Right hindlimb (tissue), 1 donor: ENCODE measurements at places on chromosomes 12 and 14.
A peak's percentile ranks its signal among the peaks of the same experiment; 100 is the strongest.

DNA sequence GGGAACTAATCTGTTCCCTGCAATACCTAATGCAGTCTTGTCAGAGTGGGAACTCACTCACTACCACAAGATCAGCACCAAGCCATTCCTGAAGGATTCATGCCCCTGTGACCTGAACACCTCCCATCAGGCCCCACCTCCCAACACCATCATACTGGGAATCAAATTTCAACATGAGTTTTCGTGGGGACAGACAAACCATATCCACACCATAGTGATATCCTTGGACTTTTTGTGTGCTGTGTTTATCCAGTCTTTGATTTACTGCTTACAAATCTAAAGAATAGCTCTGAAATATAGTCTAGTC lies 243.5 kb downstream of the FBXL14 start:
- no peak for DNase-seq

DNA sequence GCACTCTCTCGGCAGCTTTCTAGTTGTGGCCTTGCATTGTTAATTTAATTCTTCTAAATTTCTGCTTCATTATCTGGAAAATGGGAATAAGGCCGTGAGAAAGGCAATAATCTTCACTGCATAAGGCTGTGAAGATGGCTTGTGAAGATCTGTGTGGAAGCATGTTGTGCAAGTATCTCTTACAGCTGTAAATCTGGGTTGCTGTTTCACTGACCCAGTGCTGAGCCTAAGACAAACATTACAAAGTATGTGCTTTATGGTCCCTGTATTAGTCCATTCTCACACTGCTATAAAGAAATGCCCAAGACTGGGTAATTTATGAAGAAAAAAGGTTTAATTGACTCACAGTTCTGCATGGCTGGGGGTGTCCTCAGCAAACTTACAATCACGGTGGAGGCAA lies 101.0 kb upstream of the PTPRR start:
- DNase-seq, result no peak

GRCh38 chr12:111398530-111398929 lies 7.2 kb upstream of the SH2B3 start:
- no peak for DNase-seq

DNA sequence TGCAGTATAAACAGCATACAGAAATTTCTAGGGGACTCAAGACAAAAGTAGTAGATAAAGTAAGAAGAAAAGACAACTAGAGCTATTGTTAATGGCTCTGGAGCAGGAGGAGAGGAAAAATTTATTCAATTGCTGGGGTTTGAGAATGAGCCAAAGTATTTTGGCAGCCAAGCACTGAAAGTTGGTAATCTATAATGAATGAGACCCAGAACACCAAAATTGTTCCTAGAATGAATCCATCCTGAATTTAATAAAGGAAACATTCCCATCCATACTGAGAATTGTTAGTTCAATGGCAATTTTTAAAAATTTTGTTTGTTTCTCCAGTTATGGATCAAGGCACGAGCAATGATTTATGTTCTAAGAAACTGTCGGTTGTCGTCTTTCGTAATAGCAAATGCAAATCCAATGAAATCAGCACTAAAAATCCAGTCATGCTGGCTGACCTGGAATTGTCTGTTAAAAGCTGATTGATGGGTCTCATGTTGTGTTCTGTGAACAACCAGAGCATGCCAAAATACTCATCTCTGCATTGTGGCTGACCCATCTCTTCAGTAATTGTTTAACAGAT lies 170.9 kb upstream of the LMNTD1 start:
- peak; percentile 51 for DNase-seq

GRCh38 chr12:57739387-57739786 lies 845 bp upstream of the AGAP2 start:
- DNase-seq, result no peak

GRCh38 chr14:81269100-81269978 lies 48.6 kb upstream of the GTF2A1 start:
- no peak for DNase-seq

DNA sequence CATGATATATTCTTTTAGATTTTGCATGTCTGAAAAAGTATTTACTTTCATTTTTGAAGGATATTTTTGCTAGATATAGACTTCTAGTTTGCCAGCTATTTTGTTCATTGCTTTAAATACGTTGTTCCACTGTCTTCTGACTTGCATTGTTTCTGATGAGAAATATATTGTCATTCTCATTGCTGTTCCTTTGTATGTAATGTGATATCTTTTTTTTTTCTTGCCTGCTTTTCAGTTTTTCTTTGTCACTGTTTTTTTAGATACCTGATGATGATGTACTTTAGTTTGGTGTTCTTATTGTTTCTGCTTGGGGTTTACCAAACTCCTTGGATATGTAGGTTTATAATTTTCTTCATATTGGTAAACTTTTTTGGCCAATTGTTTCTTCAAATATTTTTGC lies 107.9 kb downstream of the SNAPC1 start:
- DNase-seq, result no peak

- no peak for DNase-seq
These were observed 22.5 kb downstream of the TESC start for GRCh38 chr12:117076410-117077372.

GRCh38 chr12:128637642-128638606 lies 185.8 kb downstream of the SLC15A4 start:
- no peak for DNase-seq

DNA sequence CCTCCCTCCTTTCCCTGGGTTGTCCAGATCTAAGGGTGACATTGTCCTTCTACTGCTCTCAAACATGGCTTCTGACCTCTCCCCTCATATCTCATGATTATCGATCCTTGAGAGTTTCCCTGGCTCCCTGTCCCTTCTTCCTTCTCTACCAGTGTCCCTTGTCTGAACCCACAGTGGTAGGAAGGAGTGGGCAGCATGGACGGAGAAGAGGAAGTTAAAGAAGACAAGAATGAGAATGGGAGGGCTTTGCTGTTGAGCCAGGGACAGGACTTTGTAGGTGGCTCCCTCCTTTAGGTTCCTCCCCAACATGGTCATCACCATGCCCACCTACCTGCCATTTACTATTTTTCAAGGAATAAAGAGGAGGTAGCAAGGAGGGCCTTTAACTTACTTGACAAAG lies 166.7 kb downstream of the TMEM117 start:
- DNase-seq, result no peak

DNA sequence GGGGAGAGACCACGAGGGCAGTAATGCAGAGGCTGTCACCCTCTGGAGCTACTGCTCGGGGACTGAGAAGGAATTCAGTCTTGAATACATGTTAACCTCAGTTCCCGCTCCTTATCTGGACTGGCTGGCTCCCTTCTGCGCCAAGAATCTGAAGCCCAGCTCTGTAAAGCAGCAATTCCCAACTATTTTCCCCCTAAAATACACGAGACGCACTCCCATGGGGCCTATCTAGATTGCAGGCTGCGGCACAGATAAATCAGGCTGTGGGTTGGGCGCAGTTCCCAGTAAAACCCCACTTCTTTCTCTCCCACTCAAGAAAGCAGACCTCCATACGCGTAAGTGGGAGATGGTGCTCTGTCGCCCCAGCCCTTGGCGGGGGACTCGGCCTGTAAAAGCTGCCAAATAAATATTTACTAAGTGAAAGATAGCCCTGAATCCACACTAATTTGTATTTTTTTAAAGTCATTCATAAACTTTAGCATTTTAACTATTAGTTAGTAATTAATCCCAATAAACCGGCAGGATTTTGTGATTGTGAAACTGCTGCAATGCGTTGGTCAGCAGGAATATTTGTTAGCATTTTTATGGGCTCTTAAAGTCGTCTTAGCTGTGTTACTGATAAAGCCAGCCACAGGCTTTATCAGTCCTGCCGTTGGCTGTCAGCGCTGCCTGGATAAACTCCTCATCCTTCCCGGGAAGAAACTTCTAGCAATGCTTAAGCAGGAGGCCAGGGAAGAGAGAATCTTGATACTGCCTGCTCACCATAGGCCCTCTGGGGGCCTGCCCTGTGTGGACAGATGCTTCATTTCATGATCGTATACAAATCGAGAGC lies 17.8 kb downstream of the FBXL14 start:
- peak; percentile 70 for DNase-seq

GRCh38 chr14:95511687-95512086 lies 4.8 kb downstream of the SYNE3 start:
- DNase-seq, result peak; percentile 3

DNA sequence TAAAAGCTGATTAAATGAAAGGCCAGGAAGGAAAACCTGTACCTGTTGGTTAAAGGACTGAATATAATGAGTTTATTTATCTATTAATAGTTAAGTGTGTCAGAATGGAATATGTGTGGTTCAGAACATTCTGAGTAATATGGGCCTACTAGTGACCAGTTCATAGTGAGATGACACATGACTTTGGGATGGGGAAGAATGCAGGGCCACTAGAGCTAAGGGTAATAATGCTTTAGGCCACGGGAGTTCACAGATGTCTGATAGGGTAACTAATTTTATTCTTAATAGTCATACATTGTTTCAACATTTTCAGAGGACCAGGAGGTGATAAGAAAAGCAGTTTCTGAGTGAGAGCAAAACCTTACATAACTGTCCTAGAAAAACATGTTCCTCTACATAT lies 247.8 kb upstream of the OR4E1 start:
- DNase-seq, result no peak

GRCh38 chr14:28875934-28876571 lies 109.5 kb downstream of the FOXG1 start:
- DNase-seq, result no peak
